ENCODE measurements at places on chromosomes 4 and X.

DNA sequence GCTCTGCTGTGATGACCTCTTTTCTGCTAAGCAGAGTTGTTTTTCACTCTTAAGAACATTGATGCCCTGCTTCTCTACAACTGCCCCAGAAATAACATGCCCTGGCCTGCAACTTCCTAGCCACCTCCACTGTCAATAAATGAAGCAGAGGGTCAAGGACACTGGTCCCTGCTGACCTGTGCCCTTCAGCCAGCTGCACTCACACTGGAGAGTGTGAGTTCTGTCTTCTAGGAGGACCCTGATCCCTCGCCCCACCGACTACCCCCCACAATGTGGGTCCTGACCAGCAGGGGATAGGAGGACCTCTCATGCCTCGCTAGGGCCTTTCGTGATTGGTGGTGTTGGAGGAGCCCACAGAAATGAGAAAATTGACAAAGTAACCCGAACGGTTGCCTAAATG lies 408.1 kb upstream of the GALNT7 start:
- DNase-seq, result no peak

DNA sequence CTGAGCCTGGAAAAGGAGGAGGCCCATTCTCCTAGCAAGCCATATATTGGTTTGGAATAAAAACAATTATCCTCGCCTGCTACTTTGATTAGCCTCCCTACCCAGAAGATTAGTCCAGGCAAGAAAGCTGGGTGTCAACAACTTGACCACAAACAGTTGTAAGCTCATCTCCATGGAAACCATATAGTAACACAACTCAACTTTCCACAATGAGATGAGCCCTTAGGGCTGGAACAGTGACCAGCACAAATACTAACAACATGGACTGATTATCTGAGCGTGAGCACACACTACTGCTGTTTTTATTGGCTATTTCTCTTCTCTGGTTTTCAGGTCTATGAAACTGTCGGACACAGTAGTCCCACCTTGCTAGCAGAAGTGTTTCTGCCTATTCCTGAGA lies 80.8 kb downstream of the CC2D2A start:
- no peak for DNase-seq

DNA sequence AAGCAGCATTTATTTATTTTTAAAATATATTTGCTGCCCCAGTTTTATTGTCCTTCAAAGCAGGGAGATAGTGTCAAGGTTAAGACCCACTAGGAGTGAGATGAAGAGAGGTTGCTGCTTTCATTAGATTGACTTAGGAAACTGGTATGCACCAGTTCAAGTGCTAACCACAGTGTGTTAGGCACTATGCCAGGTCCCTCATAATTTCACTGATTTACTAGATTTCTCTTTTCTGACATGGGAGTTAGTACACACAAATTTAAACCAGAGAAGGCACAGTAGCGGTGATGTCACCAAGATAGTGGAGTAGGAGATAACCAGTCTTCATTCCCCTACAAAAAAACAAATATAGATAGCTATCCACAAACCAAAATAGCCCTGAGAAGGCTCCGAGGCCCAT lies 14.3 kb downstream of the RRAGB start:
- no peak for DNase-seq

DNA sequence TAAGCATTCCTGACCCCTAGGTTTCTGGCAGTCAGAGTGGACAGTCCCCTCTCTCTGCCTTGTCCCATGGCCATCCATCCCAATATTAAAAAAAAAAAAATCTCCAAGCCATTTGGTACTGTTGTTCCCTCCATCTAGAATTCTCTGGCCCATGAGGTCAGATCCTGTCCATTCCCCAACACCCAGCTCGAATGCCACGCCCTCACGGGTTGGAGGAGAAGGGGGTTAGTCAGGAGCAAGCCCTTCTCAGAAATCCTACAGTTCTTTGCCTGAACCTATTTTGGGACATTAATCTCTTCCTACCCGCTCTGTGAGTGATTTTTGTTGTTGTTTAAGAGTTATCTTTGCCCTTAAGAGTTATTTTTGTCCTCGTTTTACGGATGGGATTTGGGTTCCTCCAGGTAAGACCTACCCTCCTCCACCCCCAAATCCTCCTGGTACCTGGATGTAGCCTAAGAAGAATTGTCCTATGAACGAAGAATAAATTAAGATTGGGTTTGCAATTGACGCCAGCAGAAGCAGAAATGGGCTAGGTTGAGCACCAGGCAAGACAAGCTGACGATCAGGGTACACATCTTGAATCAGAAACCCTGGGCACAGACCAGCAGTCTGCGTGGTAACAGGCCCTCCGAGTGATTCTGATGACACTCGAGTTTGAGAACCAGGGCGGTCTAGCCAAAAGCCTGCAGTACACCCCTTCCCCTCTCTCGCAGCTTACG lies 977 bp downstream of the RNF175 start:
- DNase-seq, result no peak
